ENCODE measurements at places on chromosomes 6 and 20. TPM values are rescaled to one million over a fixed set of nuclear protein-coding genes. Genes with fewer than 3 reads are reported as not detected.

- DNase-seq: no peak
Observed at GRCh38 chr20:14612391-14612790, 275.0 kb upstream of the FLRT3 start.

DNA sequence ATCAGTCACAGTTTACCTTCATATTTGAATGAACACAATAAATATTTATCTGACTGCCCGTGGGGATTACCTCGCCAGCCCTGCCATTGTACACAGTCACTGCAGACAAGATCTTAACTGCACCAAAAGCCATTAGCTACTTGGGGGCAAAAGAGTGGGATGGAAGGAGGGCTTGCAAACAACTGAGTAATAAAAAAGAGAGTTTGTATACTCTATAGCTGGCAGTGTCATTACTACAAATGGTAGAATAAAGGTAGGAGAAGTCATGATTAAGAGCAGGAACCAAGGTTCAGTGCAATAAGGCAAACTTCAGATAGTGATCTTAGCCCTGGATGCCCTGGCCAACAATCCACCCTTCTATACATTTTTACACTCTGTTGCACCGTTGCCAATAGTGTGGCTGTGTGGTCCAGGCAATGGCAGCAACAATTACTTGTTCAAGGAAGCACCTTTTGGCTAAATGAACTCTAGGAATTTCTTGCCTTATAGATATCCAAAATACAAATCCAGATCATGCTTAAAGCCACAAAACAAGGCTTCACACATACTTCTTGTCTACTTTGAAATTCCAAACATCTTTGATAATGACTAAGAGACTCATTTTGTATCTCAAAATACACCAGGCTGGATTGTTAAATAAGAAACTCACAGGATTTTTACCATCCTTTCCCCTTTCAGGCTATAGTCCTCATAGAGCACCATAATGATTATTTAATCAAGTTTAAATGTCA, 955.4 kb upstream of the ADGRB3 start:
- DNase-seq: no peak

GRCh38 chr6:37057128-37057471, 51.6 kb downstream of the FGD2 start:
- DNase-seq: no peak

Gene DDO
- total RNA-seq: not detected

GRCh38 chr6:44291841-44292240, 21.3 kb downstream of the AARS2 start:
- no peak for DNase-seq

DNA sequence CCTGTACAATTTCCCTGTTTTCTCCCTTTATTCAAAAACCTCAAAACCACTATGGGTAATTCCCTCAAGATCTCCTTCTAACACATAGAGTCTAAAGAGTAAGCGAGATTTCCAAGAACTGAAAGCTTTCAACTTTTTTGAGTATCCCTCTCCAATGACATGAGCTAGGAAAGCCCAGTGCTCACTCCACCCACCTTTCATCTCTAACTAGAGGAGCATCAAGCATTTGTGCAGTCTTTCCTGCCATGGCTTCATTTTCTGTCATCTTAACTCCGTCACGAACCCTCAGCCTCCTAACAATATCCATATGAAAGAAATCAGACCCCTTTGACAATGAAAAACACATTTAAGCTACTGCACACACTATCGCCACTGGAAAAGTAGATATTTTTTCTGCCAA, 91.9 kb upstream of the SUPT3H start:
- no peak for DNase-seq

- no peak for DNase-seq
Observed at GRCh38 chr6:149316108-149316727, 1.3 kb upstream of the TAB2 start.

- DNase-seq: no peak
Observed at GRCh38 chr6:53852805-53853204, 58.0 kb downstream of the LRRC1 start.

DNA sequence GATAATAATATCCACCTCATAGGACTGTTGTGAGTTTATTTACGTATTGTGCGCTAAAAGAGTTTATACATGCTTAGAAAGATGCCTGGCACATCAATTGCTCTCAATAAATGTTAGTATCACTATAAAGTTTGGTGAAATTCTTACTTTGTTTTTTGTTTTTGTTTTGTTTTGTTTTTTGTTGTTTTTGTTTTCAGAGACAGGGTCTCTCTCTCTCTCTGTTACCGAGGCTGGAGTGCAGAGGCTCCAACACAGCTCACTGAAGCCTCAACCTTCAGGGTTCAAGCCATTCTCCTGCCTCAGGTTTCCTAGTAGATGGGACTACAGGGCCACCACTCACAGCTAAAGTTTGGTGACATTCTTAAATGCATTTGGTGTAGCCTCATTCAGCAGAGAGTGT, 32.2 kb upstream of the BTN3A2 start:
- no peak for DNase-seq

DNA sequence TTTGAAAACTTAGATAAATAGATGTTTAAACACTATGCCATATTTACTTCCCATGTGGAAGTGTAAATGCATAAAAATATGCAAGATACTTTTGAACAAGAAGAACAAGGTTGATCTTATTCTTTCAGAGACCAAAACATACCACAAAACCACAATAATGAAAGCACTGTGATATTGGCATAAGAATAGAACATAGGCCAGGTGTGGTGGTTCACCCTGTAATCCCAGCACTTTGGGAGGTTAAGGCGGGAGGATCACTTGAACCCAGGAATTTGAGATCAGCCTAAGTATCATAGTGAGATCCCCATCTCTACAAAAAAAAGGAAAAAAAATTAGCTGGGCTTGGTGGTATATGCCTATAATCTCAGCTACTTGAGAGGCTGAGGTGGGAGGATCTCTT, 66.5 kb downstream of the KCNS1 start:
- DNase-seq: no peak

GRCh38 chr20:31617432-31618104, 12.5 kb downstream of the ID1 start:
- no peak for DNase-seq

DNA sequence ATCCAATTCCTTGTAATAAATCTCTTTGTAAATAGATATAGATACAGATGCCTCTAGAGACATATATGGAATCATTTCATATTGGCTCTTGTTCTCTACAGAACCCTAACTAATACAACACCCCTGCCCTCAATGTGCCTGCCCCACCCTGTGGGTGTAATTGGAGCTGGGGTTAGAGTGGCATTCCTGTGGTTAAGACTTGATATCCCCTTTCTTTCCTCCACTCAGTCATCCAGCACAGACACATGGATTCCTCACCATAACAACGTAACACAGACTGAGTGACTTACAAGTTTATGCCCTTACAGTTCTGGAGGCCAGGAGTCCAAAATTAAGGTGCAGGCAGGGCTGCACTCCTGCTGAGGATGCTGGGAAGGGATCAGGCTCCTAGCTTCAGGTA, 42.8 kb downstream of the C6orf118 start:
- DNase-seq: no peak

GRCh38 chr6:42693725-42694323, 28.6 kb downstream of the PRPH2 start:
- DNase-seq: no peak

DNA sequence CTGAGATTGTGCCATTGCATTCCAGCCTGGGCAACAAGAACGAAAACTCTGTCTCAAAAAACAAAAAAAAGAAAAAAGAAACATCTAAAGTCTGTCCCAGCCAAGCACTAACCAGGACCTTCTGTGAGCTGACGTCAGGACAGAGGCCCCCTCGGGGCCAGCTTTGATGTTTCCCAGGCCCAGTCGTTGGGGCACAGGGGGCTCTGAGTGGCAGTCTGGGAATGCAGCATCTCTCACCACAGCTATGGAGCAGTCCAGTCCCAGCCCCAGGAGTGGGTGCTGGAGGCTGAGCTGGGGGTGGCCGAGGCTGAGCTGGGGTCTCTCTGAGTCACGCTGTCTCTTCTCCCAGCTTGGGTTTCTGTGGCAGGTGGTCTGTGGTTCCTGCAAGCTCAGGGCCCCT, 46.0 kb upstream of the SRF start:
- no peak for DNase-seq

Gene GABRR2
- total RNA-seq: 0.93 TPM

Gene NAA20
- 24.3 TPM for total RNA-seq

- DNase-seq: no peak
Observed at GRCh38 chr6:66860328-66860727, 1153.3 kb upstream of the EYS start.

Gene EPB41L1
- 2.0 TPM for total RNA-seq

GRCh38 chr6:40338306-40338705, 248.9 kb downstream of the LRFN2 start:
- DNase-seq: no peak

GRCh38 chr6:138500045-138500665, 861 bp upstream of the NHSL1 start:
- DNase-seq: no peak

- DNase-seq: no peak
Observed at GRCh38 chr6:72149715-72150114, 263.4 kb downstream of the RIMS1 start.

Gene SLC22A3
- 0.29 TPM for total RNA-seq

Gene HFE
- total RNA-seq: 1.4 TPM

Gene SAMD5
- total RNA-seq: not detected

Gene ZNF318
- 24.3 TPM for total RNA-seq

DNA sequence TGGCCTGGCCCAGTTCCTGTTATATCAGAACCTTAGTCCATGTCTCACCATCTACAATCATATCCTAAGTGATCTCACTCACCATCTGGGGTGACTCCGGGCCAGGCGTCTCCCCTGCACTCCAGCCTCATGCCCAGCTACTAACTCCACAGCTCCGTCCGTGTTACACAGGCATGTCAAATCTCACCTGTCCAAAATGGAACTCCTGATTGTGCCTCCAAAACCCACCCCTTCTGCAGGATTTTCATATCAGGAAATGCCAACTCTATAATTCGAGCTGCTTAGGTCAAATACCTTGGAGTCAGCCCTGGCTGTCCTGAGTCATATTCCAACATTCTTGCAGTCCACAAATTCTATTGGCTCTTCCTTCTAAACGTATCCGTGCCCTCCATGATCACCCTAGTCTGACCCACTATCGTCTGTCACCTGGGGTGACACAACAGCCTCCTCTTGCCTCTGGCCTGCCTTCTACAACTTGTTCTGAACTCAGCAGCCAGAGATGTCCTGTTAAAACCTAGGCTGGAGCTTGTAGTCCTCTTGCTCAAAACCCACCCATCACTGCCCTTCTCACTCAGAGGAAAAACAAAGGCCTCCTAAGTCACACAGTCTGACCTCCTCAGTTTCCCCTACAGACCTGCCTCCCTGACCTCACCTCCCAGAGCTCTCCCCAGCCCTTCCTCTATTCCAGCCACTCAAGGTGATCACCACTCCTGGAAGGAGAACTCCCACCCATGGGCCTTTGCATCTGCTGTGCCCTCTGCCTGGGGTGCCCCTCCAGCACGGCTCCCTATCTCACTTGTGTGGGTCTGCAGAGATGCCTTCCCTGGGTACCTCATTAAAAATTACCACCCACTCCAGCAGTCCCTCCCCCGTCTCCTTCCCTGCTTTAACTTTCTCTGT, 85.3 kb upstream of the SIRPA start:
- DNase-seq: no peak

GRCh38 chr20:8901237-8902025, 167.5 kb upstream of the PLCB4 start:
- no peak for DNase-seq

Gene GABRR1
- total RNA-seq: not detected

Gene DEFB132
- not detected for total RNA-seq

Gene SIRPG
- 48.2 TPM for total RNA-seq

DNA sequence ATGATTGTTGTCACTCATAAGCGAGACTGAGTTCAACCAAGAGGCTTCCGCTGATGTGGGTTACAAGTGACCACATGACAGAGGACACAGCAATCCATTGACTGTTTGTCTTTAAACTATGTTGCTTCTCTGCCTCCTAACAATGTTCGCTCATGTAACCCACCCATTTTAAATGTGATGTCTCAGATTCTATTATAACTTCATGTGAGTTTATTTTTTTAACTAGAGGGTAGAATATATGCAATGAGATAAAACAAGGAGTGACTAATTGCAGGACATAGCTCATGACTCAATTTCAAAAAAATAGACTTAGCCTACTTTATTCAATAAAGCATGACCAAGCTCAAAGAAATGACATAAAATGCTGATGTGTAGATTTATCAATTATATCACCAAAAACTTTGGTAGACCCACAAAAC, 119.2 kb upstream of the SASH1 start:
- no peak for DNase-seq

DNA sequence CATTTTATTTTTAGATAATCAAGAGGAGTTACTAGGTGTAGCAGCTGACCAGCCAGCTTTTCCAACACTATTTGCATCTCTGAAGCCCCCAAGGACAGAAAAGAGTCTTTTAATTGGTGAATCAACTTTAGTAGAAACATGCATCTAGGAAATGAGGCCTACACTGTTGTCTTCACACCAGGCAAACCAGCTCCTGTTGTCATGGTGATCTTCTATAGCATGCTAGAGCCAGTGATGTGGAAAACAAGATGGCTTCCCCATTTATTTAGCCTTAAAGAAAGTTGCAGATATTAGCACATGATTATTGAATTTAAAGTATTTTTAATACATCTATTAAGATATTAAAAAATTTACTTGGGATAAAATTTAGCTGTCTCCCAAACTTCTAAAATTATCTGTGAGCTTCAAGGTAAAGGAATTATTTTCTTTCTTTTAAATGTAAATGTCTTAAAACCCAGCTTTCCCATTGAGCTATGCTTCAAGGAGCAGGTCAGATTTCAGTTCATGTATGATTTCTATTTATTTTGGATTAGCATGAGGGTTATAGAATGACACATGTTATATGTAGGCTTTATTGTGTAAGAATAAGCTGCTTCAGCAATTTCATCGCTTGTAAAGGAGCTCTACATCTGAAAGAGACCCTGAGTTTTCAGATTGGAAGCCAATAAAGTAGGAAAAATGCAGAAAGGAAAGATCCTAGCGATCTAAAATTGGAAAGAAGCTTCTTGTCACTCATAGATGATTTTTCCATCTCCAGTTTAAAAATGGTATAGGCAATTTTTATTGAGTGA, 564.9 kb upstream of the CITED2 start:
- DNase-seq: no peak

GRCh38 chr20:35216541-35216940, 9.9 kb upstream of the MMP24 start:
- DNase-seq: no peak

DNA sequence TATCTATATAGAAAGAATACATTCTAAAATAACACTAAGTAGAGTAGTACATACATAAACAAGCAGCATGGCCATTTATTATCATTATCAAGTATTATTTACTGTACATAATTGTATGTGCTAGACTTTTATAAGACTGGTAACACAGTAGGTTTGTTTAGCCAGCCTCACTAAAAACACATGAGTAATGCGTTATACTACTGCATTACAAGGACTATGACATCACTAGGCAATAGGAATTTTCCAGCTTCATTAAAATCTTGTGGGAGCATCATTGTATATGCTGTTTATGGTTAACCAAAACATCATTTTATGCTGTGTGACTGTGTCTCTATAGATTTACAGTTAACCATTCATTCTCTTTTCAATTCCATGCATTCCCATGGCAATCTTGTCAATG, 131.7 kb upstream of the HDGFL1 start:
- no peak for DNase-seq

- DNase-seq: no peak
Observed at GRCh38 chr20:57888591-57888990, 178.8 kb upstream of the PMEPA1 start.

All from T-cell (primary cell).